ENCODE measurements at places on chromosomes 2 and 18. TPM values are rescaled to one million over a fixed set of nuclear protein-coding genes. Genes with fewer than 3 reads are reported as not detected.

FSIP2 gene
- not detected for total RNA-seq

DNA sequence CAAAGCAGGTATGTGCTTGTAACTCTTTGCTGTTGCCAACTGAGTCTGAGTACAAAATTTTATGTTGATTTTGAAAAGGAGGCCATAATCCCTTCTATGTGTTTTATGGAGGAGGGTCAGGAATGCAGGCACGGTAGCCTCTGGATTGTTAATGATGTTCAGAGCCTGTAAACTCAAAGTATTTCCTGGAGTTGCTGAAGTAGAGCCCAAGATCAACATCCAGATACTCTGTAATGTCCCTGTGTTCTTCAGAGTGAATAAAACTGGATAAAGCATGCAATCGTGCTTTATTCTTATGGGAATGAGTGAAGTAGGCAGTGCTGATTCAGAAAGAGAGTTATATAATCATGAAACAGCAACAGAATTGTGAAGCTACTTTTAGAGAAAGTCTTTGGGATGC lies 61.8 kb upstream of the CHRNA1 start:
- DNase-seq, result no peak

GRCh38 chr2:217903859-217904613 lies 98.8 kb downstream of the TNS1 start:
- no peak for DNase-seq

- DNase-seq, result no peak
Observed at GRCh38 chr18:5455674-5456073, 88.1 kb downstream of the EPB41L3 start.

GRCh38 chr2:24725956-24726355 lies 67.2 kb downstream of the PTRHD1 start:
- DNase-seq, result no peak

- no peak for DNase-seq
Observed at GRCh38 chr2:119206201-119206600, 17.4 kb upstream of the STEAP3 start.

DNA sequence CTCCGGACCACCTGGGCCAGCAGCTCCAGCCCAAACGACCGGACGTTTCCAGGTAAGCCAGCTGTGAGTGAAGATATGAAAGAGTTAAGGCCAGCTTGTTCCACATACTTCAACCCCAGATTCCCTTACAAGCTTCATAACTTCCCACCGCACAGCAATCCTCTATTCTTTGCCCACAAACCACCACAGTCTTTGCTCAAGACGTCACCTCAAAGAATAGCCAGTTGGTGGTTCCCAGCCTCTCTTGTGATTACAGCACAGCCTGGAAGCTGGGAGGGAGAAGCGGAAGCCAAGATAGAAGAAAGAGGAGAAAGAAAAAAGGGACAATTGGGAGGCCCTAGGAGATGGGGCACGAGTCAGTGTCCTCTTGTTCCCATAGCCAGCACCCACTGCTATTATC lies 70.6 kb downstream of the NRP2 start:
- no peak for DNase-seq

ST6GAL2 gene
- total RNA-seq, result not detected

GRCh38 chr2:96374211-96374951 lies 38.8 kb downstream of the NCAPH start:
- no peak for DNase-seq

GRCh38 chr2:222525811-222526210 lies 101.5 kb downstream of the SGPP2 start:
- DNase-seq, result no peak

GRCh38 chr18:46480226-46480625 lies 176.8 kb downstream of the LOXHD1 start:
- DNase-seq, result no peak

DNA sequence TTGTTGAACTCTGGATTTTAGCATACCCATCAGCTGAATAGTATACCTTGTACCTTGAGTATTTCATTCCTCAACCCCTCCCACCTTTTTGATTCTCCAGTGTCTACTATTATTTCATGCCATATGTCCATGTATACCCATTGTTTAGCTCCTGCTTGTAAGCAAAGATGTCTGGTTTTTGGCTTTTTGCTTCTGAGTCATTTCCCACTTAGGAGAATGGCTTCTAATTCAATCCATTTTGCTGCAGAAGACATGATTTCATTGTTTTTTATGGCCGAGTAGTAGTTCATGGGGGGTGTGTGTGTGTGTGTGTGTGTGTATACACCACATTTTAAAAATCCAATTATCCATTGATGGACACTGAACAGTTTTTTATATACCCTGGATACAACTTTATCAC lies 24.3 kb upstream of the MOCOS start:
- DNase-seq, result no peak

DNA sequence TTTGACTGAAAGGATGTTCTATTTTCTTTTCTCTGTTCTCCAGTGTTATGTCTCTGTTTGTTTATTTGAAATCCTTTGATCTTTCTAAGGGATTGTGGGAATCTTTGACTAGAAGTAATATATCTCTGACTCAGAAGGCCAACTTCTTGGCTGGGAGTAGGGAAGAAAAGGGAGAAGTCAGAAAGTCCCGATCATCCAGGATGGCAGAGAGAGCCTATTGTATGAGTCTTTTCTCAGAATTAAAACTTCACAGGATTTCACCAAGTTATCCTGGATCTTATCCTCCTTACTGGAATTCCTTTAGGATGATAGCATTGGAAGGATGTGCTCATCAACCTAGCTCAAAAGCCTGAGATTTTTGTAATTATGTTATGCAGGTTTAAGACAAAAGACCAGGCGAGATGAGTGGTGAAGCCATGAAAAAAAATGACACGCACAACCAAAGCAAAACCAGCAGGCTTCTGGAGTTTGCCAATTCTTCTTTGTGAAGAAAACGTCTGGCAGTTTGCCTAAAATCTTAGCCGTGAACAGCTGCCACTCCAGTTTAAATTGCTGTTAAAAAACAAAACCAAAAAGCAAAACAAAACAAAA lies 383.6 kb upstream of the SMIM21 start:
- DNase-seq, result peak; percentile 30

UGT1A8 gene
- total RNA-seq, result not detected

GRCh38 chr2:212709280-212709679 lies 170.7 kb upstream of the ERBB4 start:
- DNase-seq, result no peak

C1QL2 gene
- total RNA-seq, result not detected

GRCh38 chr2:239498981-239499634 lies 98.3 kb upstream of the HDAC4 start:
- DNase-seq, result no peak

SFT2D3 gene
- total RNA-seq, result 9.0 TPM

- DNase-seq, result peak; percentile 18
Observed at GRCh38 chr2:46200100-46200690, 97.0 kb upstream of the EPAS1 start.

- no peak for DNase-seq
Observed at GRCh38 chr2:70042246-70042645, 45.0 kb upstream of the PCBP1 start.

- DNase-seq, result no peak
Observed at GRCh38 chr2:37740164-37740739, 68.8 kb upstream of the CDC42EP3 start.

DNA sequence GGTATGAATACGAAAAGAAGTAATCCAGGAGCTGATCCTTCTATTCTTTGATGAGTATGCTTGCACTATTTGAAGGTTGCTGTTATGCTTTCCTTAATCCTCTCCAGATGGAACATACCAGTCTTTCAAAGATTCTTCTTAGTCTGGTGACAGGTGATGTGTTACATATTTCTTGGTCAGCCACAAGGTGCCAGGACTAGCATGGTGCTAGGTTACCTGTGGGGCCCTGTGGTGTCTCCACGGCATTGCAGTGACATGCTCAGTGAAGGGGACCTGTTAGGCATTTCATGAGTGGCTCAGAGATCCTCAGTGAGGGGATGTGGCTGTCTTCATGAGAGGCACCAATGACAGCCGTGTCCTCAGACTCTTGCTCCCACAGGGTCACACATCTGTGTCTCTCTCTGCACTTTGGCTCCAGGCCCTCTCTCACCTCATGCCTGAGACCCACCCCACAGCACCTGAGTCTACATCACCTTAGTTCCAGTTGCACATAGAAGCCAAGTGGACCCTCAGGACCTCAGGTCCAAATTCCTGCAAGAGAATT lies 13.1 kb upstream of the RAB31 start:
- no peak for DNase-seq

PAIP2B gene
- 0.28 TPM for total RNA-seq

DNA sequence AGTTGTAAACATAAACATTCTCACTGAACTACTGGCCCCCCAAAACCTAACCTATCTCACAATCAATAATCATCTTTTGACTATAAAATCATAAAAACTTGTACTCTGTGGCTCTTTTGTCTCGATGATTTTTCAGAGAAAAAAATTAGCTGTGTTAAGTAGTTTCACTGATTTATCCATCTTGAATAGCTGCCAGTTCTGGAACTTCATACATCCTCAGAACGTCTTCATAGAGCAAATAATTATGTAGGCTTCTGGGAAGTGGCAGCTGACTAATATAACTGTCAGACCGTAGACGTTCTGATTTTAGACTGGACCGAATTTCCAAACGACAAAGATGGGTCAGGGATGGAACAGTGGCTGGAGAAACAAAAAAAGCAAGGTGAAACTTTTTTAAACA lies 97.3 kb upstream of the CHAC2 start:
- DNase-seq, result no peak

- no peak for DNase-seq
Observed at GRCh38 chr2:140910683-140911082, 1220.1 kb downstream of the LRP1B start.

DNA sequence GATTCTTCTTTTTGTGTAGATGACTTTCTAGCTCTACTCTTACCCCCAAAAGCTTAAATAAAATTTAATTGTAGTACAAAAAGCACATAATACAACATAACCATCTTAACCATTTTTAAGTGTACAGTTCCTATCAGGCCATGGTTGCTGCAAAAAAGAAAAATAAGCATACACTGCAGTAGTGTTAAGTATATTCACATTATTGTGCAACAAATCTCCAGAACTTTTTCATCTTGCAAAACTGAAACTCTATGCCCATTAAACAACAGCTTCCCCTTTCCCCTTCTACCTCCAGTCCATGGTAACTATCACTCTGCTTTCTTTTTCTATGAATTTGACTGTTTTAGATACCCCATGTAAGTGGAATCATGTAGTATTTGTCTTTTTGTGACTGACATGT lies 18.1 kb downstream of the PPM1B start:
- DNase-seq, result no peak

SNTG2 gene
- 0.86 TPM for total RNA-seq

SLC30A3 gene
- total RNA-seq, result 6.5 TPM

UNC80 gene
- total RNA-seq, result not detected

DNA sequence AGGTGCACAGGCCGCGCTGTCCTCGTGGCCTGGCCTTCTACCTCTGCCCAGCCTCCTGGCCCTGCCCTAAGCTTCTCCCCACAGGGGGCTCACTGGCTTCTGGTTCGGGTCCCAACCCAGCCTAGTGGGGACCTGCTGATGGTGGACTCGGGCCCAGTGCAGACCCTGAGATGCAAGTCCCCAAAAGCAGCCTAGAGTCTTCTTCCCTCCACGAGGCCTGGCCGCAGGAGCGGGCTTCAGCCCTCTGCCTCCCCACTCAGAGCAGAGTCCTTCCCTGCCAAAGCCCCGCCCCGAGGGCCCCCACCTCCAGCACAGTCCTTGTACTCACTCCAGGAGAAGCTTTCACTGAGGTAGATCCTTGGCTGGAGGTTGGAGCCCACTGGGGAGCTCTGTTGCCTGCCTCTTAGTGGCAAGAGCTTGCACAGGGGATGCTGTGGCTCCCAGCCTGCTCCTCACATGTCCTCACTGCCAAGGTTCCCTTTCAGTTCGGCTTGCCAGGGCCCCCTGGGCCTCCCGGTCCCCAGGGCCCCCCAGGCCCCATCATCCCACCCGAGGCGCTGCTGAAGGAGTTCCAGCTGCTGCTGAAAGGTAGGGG lies 3.6 kb downstream of the ERFE start:
- DNase-seq, result no peak

DNA sequence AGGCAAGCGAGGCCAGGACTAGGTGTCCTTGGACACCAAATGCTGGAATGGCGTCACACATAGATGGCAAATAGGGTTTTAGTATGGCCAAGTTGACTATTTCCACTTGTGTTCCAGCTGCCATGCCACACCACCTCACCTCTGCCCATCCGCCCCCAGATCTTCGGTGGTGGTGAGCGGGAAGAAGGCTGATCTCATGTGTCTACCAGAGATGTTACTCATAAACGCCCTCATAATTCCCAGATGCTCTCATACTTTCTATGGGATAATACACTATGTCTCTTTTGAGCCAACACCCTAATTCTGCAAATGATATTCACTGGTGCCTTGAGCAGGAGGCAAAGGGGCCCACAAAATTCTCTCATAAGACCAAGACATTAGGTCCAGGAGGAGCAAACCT lies 281.1 kb upstream of the FN1 start:
- DNase-seq, result no peak

PKP4 gene
- 52.6 TPM for total RNA-seq

- no peak for DNase-seq
Observed at GRCh38 chr2:190538201-190538600, 3.7 kb upstream of the NEMP2 start.

- no peak for DNase-seq
Observed at GRCh38 chr2:194999771-195000170, 657.3 kb upstream of the SLC39A10 start.

DNA sequence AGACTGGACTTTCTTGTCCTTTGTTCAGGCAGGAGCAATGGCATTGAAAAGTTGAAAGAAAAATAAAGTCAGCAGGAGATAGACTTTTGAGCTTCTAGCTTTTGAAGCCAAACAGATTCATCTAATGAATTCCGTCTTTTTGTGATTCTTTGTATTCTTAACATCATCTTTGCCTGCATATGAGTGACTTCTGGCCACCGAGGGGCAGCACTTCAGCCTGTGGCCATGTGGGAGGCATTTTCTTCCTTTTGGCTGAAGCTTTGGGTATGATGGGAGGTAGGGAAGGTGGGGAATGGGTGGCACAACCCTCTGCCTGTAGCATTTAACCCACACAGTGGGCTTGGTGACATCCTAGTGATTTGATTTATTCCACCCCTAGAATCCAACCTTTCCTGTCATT lies 220.6 kb downstream of the SETBP1 start:
- DNase-seq, result no peak

GRCh38 chr2:26770986-26771586 lies 7.0 kb downstream of the SLC35F6 start:
- peak; percentile 81 for DNase-seq

GRCh38 chr2:168015274-168015953 lies 232.0 kb downstream of the STK39 start:
- no peak for DNase-seq

DNA sequence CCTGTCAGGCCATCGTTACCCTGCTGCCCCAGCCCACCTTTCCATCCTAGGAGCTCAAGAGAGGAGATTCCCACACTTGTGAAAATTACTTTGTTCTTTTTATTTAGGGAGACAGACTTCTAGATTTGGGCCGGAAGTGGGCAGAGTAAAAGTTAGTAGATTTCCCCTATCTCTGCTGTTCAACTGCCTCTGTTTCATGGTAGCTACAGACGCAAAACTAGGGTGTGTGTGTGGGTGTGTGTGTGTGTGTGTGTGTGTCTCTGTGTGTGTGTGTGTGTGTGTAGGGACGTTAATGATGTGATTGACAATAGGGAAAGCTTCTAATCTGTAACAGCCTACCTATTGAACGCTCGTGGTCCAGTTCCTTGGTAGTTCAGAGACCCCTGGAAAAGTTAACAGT lies 438 bp downstream of the PSMA8 start:
- DNase-seq, result no peak
